Renal cortical epithelial cell (primary cell): ENCODE measurements at places on chromosomes 11 and 22. TPM values are rescaled to one million over a fixed set of nuclear protein-coding genes. Genes with fewer than 3 reads are reported as not detected.

- DNase-seq = no peak
Measured at GRCh38 chr11:87366763-87367405, 329.1 kb downstream of the TMEM135 start.

DNA sequence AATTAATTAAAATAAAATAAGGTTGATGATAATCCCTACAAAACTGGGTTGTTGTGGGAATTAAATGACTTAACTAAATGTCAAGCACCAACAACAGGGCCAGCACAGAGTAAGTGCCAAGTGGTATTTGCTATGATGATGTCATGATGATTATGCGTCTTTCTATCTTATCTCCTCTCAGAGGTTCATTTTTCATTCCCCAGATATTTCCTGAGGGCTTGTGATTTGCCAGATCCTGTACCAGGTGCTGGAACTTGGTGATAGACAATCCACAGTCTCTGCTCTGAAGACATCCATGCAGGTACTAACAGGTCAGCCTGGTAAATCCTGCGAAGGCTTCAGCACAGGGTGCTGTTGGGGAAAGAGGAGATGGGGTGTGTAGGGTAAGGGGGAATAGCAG is 8.1 kb upstream of the MYH9 start:
- no peak for DNase-seq

GRCh38 chr11:80165744-80166143 is 724.9 kb upstream of the TENM4 start:
- peak; percentile 69 for DNase-seq

TMEM135 gene
- 21.0 and 22.1 TPM in 2 replicates for total RNA-seq

- DNase-seq = no peak
Measured at GRCh38 chr22:37981282-37982011, 2.9 kb downstream of the SOX10 start.

DNA sequence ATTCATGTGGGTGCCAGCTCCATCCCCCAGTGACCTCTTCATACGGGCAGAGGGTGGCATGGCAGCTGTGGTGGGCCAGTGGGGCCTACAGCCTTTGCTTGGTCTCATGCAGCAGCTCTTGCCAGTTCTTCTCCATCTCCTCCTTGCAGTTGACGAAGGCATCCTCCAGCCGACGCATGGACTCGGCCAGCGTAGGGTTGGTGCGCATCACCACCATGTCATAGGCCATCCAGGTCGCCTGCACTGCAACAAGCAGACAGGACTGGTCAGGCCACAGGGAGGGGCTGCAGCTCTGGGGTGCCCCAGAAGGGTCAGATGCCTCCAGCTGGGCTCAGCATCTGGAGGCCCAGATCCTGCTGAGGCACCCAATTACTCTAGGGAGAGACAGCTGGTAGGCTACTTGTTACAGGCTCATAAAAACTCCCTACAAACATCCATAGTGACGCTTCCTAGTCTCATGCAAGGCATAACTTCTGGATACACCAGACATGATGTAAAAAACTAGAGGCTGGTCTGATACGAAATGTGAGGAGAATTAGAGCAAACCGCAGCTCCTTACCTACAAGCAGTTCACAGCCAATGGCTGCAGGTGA is 5.6 kb downstream of the KLHDC7B start:
- DNase-seq = no peak

GRCh38 chr22:27336151-27337090 is 465.1 kb downstream of the MN1 start:
- DNase-seq = peak; percentile 37

- no peak for DNase-seq
Measured at GRCh38 chr22:35475545-35475944, 65.1 kb upstream of the RASD2 start.

GRCh38 chr11:77073328-77074001 is 6.7 kb downstream of the CAPN5 start:
- peak; percentile 74 for DNase-seq

- DNase-seq = no peak
Measured at GRCh38 chr11:109604481-109605400, 182.8 kb downstream of the C11orf87 start.

DNA sequence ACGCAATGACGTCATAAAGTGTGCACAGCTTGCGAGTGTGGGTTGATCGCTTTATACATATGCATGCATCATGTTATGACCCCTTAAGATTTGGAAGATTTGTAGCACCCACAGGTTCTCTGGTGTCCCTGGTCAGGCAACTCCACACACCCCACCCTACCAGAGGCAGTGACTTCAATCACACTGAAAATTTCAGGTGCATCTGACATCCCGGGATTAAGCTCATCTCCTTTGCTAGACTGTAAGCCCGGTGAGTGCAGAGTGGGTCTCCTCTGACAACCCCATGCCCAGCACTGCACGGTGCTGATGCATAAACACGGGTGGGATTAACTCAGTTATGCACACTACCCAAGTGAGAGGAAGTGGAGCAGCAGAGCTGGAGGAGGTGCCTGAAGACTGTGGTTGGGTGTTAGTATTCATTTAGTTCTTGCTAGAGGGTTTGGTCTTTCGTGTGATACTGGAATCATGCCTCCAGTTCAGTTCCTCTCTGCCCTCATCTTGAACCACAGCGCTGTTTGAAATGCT is 6.5 kb downstream of the ARSA start:
- no peak for DNase-seq

DNA sequence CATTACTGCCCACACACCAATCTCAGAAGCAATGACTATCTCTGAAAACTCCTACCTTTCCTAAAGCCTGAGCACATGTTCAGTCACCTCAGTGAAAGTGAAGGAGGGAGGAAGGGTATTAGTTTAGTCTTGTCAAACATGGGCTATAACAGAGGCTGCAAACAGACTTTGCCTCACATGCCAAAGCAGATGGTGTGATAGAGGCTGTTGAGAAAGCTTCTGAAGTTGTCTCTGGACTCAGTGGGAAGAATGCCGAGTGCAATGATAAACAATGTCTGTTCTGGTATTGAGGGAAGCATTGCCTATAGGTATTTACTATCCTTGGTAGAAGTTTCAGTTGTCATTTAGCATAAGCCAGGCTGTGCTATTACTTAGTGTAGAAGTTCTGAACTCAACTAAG is 314.5 kb upstream of the CCDC90B start:
- no peak for DNase-seq

DNA sequence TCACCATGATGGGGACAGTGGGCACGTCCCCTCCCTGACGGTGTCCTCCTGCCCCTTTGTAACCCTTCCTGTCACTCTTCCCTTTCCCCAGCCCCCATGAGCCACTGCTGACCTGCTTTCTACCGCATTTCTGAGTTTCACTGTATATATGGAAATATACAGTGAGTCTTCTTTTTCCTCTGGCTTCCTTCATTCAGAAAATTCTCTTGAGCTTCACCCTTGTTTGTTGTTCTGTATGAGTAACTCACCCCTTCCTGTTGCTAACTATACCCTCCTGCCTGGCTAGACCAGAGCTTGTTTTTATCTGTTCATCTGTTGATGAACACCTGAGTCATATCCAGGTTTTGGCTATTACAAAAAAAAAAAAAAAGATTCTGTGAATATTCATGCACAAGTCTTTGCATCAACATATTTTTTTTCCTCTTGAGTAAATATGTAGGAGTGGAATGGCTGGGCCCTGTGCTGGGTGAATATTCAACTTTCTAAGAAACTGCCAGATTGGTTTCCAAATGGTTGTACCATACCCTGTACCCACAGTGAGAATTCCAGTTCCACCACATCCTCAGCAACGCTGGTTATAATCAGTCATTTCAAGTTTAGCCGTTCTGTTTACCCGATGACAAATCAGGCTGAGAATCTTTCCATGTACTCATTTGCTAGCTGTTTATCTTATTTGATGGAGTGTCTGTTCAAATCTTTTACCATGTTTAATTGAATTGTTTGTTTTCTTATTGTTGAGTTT is 62.0 kb downstream of the IGF2 start:
- DNase-seq = peak; percentile 91

SAA1 gene
- 137 and 322 TPM in 2 replicates for total RNA-seq

SOX10 gene
- not detected in 2 replicates for total RNA-seq

SMIM35 gene
- not detected in 2 replicates for total RNA-seq

OR5AS1 gene
- not detected in 2 replicates for total RNA-seq

GRCh38 chr11:128517451-128518230 is 69.7 kb downstream of the ETS1 start:
- peak; percentile 69 for DNase-seq

- DNase-seq = no peak
Measured at GRCh38 chr22:17791196-17791595, 16.9 kb upstream of the BID start.

OR56A4 gene
- not detected in 2 replicates for total RNA-seq
